ENCODE measurements at places on chromosomes 5 and 9.

GRCh38 chr5:5025774-5026408 lies 114.2 kb upstream of the ADAMTS16 start:
- DNase-seq, result peak; percentile 96

GRCh38 chr5:125592856-125593255 lies 830.4 kb upstream of the GRAMD2B start:
- DNase-seq, result no peak

- DNase-seq, result no peak
Measured at GRCh38 chr5:154429341-154429740, 16.5 kb upstream of the SAP30L start.

- DNase-seq, result no peak
Measured at GRCh38 chr5:116518423-116518822, 56.2 kb downstream of the SEMA6A start.

GRCh38 chr5:52783226-52783959 lies 4.3 kb upstream of the ITGA1 start:
- DNase-seq, result no peak

GRCh38 chr9:23725279-23725946 lies 100.6 kb downstream of the ELAVL2 start:
- DNase-seq, result no peak

GRCh38 chr5:138021771-138022170 lies 11.1 kb downstream of the FAM13B start:
- DNase-seq, result no peak

DNA sequence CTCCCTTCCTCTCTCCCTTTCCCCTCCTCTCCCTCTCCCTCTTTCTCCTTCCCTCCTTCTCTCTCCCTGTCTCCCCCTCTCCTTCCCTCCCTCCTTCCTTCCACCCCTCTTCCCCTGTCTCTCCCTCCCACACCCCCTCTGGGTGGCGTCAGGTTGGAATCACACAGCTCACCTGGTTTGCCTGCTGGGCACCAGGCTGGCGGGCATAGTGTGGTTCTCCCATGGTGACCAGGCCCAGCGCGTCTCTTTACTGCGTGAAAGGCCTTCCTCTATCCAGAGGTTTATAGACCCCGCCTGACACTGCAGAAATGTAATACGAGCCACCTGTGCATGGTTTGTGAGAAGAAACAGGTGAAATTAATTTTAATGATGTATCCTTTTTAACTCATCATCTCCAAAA lies 76.2 kb downstream of the MRPL36 start:
- DNase-seq, result no peak

- no peak for DNase-seq
Measured at GRCh38 chr5:3335301-3335700, 260.3 kb upstream of the IRX1 start.

DNA sequence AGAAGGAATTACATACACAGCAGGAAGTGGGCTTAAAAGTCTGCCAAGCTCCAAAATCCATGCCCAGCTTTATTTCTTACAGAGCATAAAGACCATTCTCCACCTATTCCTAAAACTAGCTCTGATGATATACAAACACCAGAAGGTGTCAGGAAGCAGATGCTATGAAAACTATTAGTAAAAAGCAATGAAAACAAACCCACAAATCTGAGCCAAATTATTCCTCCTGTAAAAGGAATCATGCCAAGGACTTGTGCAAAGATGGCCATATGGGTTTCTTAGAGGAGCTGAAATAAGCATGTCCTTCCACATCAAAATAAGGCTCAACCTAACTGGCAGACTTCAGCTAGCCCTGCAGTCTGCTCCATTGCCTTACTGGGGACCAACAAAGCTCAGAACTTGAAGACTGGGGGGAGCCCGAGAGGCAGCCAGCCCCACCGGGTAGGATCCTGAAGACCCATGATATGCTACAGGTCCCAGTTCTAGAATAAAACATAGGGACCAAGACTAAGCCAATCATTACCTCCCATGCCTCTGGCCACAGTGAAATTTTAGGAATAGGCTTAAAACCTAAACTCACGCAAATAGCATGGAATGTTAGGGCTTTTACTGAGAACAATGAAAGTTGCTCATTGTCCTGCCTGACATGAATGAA lies 42.8 kb upstream of the GABRP start:
- no peak for DNase-seq

DNA sequence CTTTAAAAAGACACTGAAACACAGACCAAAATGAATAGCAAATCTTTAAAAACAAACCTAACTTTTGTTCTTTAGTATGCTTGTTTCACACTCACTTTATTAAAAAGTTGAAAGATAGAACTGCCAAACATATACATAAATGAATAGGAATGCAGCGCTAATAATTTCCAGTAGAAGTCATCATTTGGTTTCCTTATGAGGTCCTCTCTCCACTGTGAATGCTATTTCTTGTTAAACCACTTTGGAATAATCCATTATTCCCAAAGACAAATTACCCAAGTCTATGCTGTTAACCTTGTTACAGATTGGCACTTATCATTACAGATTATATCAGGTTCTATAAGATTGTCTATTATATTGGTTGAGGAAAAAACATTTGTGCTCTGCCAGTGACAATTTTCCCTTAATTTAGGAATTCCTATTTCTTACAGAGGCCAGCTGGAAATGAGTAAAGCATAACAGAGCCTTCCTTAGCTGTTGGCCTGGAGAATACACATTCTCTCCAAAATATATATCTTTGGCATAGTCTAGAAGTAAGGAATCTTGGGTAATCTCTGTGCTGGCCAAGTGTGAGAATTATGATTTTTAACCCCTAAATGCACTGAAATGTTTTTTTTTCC lies 29.3 kb upstream of the MINAR2 start:
- DNase-seq, result no peak

DNA sequence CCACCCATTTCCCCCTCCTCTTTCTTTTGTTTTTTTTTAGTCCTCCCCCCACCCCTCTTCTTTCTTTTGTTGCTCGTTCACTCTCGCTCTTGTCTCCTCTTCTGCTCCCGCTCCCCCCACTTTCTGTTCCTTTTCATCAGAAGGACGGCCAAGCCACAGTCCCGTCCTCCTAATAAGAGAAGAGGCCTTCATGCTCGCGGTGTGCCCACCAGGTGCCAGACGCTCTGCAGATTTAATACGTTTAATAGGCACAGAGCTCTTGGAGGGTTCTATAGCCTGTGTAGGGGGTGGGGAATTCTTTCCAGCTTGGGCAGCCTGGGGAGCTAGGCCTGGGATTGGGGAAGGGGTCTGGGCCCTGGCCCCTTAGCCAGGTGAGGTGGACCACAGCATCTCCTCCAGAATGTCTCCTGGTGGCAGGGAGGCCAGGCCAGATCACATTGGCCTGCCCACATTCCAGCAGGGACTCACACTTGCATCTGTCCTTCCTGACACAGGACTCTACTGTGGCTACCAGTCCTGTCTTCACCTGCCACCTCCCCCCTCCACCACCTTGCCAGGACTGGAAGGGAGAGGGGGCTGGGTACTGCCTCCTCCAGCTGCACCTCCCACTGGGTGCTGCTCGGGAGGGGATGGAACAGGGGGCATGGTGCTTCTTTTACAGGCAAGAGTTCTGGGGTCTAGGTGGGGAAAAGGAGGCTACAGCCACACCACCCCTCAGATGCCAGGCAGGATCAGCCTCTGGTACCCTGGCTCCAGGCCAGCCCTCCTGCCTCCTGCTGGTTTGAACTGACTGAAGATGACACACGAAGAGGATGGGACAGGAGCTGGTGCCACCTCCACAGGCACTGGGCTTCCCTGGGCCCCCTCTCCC lies 6.1 kb upstream of the BARX1 start:
- DNase-seq, result no peak

- no peak for DNase-seq
Measured at GRCh38 chr5:68894673-68895072, 199.1 kb upstream of the SLC30A5 start.

DNA sequence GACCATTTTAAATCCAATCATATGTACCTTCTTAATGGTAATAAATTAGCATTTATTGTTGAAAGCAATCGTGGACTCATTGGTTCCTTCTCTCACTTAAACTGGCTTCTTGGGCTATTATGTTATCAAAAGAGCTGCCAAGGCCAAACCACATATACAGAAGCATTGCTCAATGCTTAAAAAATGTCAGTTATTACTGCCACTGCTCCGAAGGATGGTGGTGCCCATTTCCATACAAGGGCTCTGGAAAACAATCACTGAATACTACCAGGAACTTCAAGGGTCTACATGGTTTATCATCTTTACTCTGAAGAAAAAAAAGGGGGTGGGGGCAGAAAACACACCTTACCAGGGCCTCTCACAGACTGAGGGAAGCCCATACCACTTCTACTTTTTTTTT lies 104.3 kb downstream of the GNAQ start:
- DNase-seq, result no peak

DNA sequence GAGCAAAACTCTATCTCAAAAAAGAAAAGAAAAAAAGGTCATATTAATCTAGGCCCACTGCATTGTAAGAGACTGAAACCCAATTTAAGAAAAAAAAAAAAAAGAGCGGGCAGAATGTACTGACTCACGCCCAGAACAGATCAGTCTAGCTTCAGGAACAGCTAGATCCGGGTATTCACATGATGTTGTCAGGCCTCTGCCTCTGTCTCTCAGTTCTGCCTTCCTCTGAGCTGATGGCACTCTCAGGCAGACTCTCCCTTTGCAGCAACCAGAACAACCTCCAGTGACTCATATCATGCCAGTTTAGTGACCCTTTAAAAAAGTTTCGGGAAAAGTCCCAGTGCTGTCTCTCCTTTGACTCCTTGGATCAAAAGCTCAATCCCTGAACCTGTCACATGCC lies 53.0 kb downstream of the NEURL1B start:
- DNase-seq, result no peak

DNA sequence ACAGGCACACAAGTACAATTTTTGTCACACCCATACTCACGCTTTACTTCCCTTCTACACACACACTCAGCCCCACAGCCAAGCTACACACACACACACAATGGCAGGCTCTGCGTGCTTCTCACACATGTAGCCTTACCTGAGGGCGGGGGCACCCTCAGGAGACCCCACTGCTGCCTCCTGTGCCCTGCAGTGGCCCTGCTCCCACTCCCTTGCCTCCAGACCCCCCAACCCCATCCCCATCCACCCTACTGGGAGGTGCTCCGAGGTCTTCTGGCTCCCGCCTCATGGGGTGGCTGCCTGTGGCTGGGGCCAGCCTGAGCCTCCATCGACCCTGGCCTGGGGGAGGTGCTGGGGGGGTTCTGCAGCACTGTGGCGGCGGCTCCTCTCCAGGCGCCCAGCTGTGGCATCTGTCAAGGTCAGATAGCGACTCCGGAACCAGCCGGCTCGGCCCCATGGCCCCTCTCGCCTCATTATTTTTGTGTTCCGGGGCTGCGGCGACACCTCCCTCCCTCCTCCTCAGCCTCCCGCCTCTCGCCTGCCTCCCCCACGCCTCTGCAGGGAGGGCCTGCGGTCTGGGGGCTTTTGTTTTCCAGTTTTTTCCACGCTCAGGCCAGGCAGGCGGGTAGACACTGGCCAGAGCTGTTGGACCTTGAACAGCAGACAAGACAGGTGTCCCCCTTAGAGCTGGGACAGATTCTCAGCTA lies 21.7 kb downstream of the CXXC5 start:
- no peak for DNase-seq

DNA sequence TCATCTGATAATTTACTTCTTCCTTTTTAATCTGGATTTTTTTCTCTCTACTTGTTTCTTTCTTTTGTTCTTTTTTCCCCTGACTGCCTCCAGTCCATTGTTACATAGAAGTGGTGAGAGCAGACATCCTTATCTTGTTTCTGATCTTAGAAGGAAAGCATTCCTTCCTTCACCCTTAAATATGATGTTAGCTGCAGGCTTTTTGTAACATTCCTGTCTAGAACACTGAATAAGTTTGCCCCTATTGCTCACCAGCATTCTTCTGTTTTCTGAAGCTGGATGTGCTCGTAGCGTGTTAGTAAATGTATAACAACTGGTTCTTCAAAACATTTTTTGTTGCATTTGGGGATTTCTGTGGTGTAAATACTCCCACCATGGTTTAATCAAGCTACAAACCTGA lies 136.7 kb upstream of the NFIL3 start:
- no peak for DNase-seq

DNA sequence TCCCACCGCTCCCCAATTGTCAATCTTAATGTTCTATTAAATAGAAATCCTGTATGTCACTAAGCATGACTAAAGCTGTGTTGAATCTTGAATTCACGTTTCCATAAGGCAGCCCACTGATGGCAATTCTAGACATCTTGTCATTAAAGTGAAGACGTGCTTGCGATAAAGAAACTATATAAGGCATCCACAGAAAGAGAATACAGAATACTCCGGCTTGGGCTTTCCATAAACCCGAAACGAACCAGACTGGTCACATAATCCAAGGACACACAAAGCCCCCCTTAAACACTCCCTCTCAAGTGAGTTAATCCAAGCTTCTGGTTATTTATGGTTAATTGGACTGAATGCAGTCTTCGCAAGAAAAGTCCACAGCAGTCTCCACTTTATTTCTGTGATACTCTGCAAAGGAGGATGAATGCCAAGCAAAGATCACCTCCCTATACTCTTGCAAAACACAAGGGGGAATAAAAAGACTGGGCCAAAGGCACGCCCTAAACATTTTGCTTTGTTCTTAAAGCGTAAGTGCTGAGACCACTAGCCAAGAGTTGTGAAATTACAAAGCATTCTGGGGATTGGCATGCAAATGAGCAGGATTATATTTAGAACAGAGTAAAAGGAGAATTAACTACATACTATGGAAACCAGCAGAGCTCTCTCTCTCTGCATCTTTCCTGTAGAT lies 54.7 kb downstream of the DPYSL3 start:
- DNase-seq, result no peak

DNA sequence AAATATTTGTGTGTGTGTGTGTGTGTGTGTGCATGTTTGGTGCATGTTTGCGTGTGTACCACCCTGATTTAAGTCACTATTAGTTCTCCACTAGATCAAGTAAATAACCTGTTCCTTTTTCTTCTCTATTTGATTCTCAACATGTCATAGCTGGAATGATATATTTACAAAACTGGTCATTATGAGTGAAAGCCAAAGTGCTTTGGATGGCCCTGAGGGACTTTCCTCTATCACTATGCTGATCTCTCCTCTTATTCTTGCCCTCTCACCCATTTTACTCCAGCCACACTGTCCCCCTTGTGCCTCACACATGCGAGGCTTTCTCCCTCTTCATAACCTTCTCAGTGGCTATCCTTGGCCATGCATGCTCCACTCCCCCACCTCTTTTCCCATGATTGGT lies 144.6 kb upstream of the NMUR2 start:
- no peak for DNase-seq

GRCh38 chr5:145027286-145027685 lies 807.9 kb downstream of the PRELID2 start:
- DNase-seq, result no peak

DNA sequence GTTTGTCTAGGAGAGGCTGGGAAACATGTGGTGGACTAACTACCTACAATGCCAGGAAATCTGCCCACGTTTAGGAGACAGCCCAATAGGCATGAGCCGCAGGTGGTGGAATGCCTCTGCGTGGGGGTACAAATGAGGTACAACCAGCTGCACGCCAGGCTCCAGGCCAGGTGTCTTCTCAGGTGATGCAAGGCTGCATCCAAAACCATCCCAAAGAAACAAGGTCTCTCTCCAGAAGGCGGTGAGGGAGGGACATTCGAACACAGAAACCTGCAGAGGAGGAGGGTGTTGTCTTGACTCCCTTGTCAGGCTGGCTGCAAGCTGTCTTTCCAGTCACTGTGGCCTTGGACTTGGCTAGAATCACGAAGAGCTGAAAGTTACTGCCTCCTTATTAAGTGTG lies 11.6 kb downstream of the ANKH start:
- DNase-seq, result no peak

- DNase-seq, result peak; percentile 80
Measured at GRCh38 chr5:9547122-9547947, 1.5 kb upstream of the SEMA5A start.
